SJCRH30 (cell line): ENCODE measurements at places on chromosomes 6 and 20. TPM values are rescaled to one million over a fixed set of nuclear protein-coding genes. Genes with fewer than 3 reads are reported as not detected.

GRCh38 chr6:79694623-79695343 lies 63.7 kb downstream of the SH3BGRL2 start:
- H3K27ac ChIP-seq: no peak overlapping the region
- DNase-seq: no peak
- H3K4me3 ChIP-seq: no peak overlapping the region

- no peaks in the 10 kb centered on the region for H3K36me3 ChIP-seq
- no peaks in the 10 kb centered on the region for H3K4me1 ChIP-seq
- peaks cover 4% of the 10 kb centered on the region; the same call in 1 of the 2 replicates for H3K27me3 ChIP-seq
- no peak for DNase-seq
- no peak overlapping the region for H3K27ac ChIP-seq
These were observed 346.2 kb upstream of the MMS22L start for GRCh38 chr6:97629180-97629579.

DNA sequence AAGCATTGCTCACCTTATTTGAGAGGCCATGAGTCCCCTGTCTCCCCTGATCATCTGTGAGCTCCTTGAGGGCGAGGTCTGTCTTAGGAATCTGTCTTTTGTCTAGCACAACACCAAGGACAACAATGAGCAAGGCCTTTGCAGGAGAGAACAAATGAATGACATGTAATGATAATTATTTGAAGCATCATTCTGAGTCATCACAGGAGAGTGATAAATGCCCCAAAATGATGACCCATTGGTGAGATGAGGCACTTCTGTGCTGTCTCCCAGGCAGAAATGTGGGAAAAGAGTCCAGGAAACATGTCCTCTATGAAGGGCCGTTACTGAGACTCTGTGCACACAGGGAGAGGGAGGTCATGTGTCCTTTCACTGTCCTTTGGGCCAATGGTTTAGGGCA lies 105.2 kb upstream of the LRFN2 start:
- no peak overlapping the region for H3K27ac ChIP-seq
- no peak for DNase-seq
- H3K4me3 ChIP-seq: no peak overlapping the region
- no peaks in the 10 kb centered on the region for H3K36me3 ChIP-seq
- no peaks in the 10 kb centered on the region for H3K4me1 ChIP-seq

- H3K27me3 ChIP-seq: no peaks in the 10 kb centered on the region
- H3K36me3 ChIP-seq: no peaks in the 10 kb centered on the region
- no peak for DNase-seq
- no peaks in the 10 kb centered on the region; the same call in 1 of the 2 replicates for H3K4me1 ChIP-seq
These were observed 74.1 kb upstream of the BTN3A2 start for GRCh38 chr6:26290941-26291340.

GRCh38 chr20:34010405-34010931 lies 16.8 kb downstream of the RALY start:
- H3K36me3 ChIP-seq: no peaks in the 10 kb centered on the region; the same call in 1 of the 2 replicates
- no peak overlapping the region for H3K27ac ChIP-seq
- no peak overlapping the region for H3K4me3 ChIP-seq
- no peaks in the 10 kb centered on the region for H3K27me3 ChIP-seq

DNA sequence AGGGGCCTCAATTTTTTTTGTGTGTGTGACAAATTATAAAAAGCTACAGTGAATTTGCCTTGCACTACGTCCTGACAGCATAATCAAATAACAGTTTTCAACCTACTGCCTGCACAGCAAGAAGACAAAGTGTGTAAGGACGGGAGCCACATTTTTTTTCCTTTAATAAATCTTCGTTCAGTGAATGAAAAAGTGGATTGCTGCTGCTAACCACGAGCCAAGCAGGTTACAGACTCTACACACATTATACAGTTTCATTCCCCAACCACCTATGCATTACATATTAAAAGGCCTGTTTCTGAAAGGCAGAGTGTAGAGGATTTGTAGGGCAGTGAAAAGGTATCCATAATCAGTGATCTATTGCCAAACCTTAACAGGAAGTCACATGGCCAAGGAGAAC lies 570.0 kb upstream of the BTBD3 start:
- no peaks in the 10 kb centered on the region for H3K4me1 ChIP-seq
- H3K36me3 ChIP-seq: no peaks in the 10 kb centered on the region
- no peak for DNase-seq
- H3K27me3 ChIP-seq: no peaks in the 10 kb centered on the region
- no peak overlapping the region for H3K27ac ChIP-seq

- peaks cover 21% of the 10 kb centered on the region for H3K27me3 ChIP-seq
- DNase-seq: no peak
- no peak overlapping the region for H3K4me3 ChIP-seq
- no peaks in the 10 kb centered on the region for H3K36me3 ChIP-seq
- H3K27ac ChIP-seq: no peak overlapping the region
These were observed 54.2 kb downstream of the TFAP2C start for GRCh38 chr20:56683077-56683865.

- no peaks in the 10 kb centered on the region for H3K27me3 ChIP-seq
- H3K4me3 ChIP-seq: no peak overlapping the region
- H3K4me1 ChIP-seq: peaks cover 11% of the 10 kb centered on the region
- H3K27ac ChIP-seq: no peak overlapping the region
- H3K36me3 ChIP-seq: no peaks in the 10 kb centered on the region
- no peak for DNase-seq
These were observed 106.7 kb upstream of the CENPW start for GRCh38 chr6:126233192-126233591.

DNA sequence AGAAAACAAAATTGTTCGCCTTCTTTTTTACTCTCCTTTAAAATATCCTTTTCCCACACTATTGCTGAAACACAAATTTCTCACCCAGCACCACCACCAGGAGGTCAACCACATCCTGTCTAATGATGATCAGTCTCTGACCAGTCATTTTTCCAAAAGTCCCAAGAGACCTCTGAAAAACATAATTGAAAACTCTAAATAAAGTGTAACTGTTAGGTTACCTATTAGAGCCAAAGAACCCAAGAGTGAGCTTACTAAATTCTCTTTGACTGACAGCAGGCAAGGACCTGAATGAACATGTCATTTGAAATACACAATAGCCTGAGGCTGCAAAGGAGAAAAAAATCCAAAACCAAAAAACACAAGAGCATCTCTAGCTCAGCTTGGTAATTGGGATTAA lies 735.4 kb downstream of the CBLN4 start:
- H3K4me3 ChIP-seq: no peak overlapping the region
- peaks cover 2% of the 10 kb centered on the region; the same call in 1 of the 2 replicates for H3K27me3 ChIP-seq
- H3K36me3 ChIP-seq: no peaks in the 10 kb centered on the region
- no peak for DNase-seq
- no peak overlapping the region for H3K27ac ChIP-seq
- H3K4me1 ChIP-seq: no peaks in the 10 kb centered on the region

DNA sequence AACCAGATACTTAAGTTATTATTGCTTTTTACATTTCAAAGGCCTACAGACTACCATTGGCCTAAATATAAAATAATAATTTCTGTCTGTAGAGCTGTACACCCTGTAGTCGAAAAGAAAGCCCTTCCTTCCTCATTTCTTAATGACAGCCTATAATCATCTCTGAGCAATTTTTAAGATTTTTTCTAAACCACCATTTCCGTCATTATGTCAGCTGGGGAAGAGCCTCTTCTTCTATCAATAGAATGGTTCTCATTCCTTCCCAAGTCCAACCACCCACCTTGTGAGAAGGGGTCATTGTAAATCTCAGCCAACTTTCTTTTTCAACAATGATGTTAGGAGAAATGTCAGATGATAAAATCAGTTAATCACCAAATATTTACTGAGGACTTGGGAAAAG lies 91.8 kb downstream of the PLEKHG1 start:
- no peaks in the 10 kb centered on the region for H3K4me1 ChIP-seq
- no peaks in the 10 kb centered on the region for H3K27me3 ChIP-seq
- H3K36me3 ChIP-seq: no peaks in the 10 kb centered on the region
- H3K4me3 ChIP-seq: no peak overlapping the region
- DNase-seq: no peak

DNA sequence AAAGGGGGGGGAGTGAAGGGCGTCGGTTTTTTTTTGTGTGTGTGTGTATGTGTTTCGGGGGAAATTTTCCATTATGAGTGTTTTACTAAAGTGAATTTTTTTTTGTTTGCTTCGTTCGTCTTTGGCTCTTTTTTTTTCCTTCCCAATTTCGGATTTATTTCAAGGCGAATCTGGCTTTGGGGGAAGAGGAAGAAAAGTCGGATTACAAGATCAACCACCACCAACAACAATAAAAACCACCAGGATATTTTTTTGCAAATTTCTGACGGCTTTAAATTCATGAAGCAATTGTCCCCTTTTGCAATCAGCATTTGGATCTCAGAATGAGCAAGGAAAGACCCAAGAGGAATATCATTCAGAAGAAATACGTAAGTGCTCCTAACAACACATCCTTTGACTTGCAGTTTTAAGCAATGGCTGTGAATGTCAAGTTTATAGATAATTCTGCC lies 372 bp downstream of the JARID2 start:
- peaks cover 5% of the 10 kb centered on the region for H3K4me1 ChIP-seq
- peak overlapping the region; percentile 77 for H3K4me3 ChIP-seq
- DNase-seq: no peak
- H3K27me3 ChIP-seq: no peaks in the 10 kb centered on the region

DNA sequence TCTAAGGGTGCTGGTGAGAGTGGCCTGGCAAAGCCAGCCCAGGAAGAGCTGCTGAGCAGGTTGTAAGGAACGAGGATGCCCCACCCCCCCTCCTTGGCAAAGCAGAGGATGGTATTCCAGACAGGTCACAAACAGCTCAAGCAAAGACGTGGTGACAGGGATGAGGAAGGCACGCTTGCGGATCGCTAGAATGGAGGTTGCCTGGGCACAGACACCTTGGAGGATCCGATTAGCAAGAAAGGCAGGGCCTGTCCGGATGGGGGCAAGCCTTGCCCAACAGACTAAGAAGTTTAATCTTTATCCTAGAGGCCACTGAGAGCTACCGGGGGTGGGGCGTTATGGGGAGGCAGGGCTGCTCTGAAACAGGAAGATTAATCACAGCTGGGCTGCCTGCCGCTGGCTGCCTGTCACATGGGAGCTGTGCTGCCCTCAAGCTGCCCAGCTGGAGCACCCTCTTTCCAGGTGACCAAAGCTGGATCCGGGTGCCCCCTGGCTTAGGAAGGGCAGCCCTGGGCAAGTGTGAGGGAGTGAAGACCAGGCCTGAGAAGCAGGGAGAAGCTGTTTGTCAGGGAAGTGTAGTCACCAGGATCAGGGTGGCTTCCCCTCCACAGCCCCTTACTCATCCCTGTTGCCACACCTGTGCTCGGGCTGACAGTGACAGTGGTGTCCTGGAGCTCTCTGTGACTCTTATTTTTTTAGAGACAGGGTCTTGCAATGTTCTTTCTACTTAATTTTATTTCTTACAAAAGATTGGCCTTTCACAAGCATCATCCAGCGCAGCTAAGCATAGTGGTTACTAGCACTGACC lies 9.1 kb upstream of the MAPK13 start:
- no peaks in the 10 kb centered on the region for H3K27me3 ChIP-seq
- DNase-seq: no peak
- no peak overlapping the region for H3K27ac ChIP-seq
- no peaks in the 10 kb centered on the region for H3K4me1 ChIP-seq
- H3K36me3 ChIP-seq: no peaks in the 10 kb centered on the region
- no peak overlapping the region for H3K4me3 ChIP-seq

- H3K4me1 ChIP-seq: no peaks in the 10 kb centered on the region
- H3K36me3 ChIP-seq: peaks cover 2% of the 10 kb centered on the region; the same call in 1 of the 2 replicates
- DNase-seq: no peak
- no peak overlapping the region for H3K27ac ChIP-seq
These were observed 45.7 kb downstream of the HBS1L start for GRCh38 chr6:135008941-135009290.

DNA sequence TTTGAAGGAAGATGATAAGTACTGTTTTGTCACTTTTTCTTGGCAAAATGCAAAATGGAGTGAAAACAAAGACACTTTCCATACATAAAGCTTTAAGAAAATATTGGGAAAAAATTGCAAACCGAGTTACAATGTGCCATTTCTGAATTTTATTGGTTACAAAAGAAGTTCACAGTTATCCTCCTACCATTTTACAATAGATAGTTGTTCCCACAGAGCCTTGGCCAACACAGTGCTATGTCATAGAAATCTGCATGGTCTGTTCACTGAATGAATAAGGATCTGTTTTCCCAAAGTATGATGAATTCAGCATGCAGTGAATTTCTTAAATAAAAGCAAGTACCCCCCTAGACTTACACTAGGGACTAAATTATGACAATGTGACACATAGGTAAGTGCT lies 268.2 kb upstream of the POU3F2 start:
- H3K27ac ChIP-seq: no peak overlapping the region
- H3K4me1 ChIP-seq: no peaks in the 10 kb centered on the region
- no peaks in the 10 kb centered on the region for H3K27me3 ChIP-seq
- DNase-seq: no peak

DNA sequence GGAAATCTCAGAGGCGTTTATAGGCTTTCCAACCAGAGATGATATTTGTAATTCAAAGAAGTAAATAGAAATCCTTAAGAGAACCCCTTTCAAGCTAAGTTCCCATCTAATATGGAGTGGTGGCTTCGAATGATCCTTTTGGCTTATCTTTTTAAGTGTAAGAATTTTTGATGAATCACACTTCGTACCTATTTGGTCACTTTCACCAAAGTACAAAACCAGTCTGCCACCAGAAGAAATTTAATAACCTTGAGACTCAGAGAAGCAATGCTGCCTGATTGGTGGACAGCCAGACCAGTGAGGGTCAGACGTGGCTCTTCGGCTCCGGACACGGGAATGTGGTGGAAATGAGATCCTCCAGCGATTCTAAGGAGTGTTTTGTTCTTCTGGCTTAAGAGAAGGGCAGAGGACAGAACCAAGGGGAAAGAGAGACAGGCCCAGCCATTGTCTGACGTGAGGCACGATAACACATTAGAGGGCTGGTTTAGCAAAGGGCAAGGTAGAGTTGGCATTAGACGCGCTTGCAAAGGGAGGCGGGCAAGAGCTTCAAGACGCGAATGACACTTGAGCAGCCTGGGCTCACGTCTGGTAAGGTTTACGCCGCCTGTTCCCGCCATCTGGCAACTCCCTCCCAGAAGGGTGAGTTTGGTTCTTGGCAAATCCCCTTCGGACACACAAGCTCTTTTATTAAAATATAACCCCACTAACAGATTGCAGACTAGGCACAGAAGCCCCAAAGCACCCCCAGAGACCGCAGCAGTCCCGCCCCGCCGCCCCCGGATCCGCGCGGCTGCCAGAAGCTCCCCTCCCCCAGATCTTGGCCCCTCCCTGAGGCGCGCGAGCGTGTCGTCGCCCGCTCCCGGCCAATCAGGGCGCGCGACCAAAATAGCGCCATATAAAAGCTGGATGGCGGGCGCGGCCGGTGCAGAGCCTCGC lies 50.0 kb upstream of the EZR start:
- H3K4me3 ChIP-seq: peak overlapping the region; percentile 45
- H3K27me3 ChIP-seq: no peaks in the 10 kb centered on the region
- no peaks in the 10 kb centered on the region for H3K4me1 ChIP-seq
- H3K27ac ChIP-seq: peak overlapping the region; percentile 87

GRCh38 chr6:12534069-12534853 lies 182.3 kb upstream of the PHACTR1 start:
- no peaks in the 10 kb centered on the region for H3K36me3 ChIP-seq
- H3K27me3 ChIP-seq: no peaks in the 10 kb centered on the region
- DNase-seq: no peak
- H3K4me1 ChIP-seq: no peaks in the 10 kb centered on the region

- peaks cover 71% of the 10 kb centered on the region for H3K36me3 ChIP-seq
- H3K27me3 ChIP-seq: no peaks in the 10 kb centered on the region
- no peak for DNase-seq
These were observed 21.6 kb upstream of the ZBTB2 start for GRCh38 chr6:151412909-151413308.

The KHDC1L gene
- not detected in 2 replicates for total RNA-seq

The MOG gene
- total RNA-seq: not detected in 2 replicates

The XKR7 gene
- 0.02 and 0.03 TPM in 2 replicates for total RNA-seq

The MDFI gene
- 166 and 176 TPM in 2 replicates for total RNA-seq

The ADTRP gene
- total RNA-seq: not detected in 2 replicates

The MSH5 gene
- total RNA-seq: 12.9 and 13.4 TPM in 2 replicates

The C6orf62 gene
- 50.1 and 51.2 TPM in 2 replicates for total RNA-seq

The NOX3 gene
- total RNA-seq: not detected in 2 replicates

The ENPP4 gene
- 0.23 and 0.32 TPM in 2 replicates for total RNA-seq

The BTNL2 gene
- total RNA-seq: not detected in 2 replicates
